ENCODE measurements at places on chromosomes 3 and 15.

- no peak for DNase-seq
Observed at GRCh38 chr3:159482241-159482993, 506.2 kb upstream of the IL12A start.

- DNase-seq: no peak
Observed at GRCh38 chr3:72082186-72082715, 297.3 kb upstream of the PROK2 start.

- peak; percentile 75 for DNase-seq
Observed at GRCh38 chr3:50242851-50243542, 7.0 kb downstream of the GNAI2 start.

DNA sequence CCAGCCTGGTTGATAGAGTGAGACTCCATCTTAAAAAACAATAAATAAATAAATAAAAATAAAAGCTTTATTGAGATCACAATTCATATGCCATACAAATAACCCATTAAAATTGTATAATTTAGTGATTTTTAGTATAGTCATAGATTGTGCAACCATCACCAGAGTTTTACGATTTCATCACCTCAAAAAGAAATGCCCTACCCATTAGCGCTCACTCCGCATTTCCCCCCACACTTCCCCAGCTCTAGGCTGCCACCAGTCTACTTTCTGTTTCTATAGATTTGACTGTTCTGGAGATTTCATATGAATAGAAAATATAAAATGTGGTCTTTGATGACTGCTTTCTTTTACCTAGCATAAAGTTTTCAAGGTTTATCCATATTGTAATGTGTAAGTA, 57.0 kb downstream of the ARHGEF26 start:
- no peak for DNase-seq

DNA sequence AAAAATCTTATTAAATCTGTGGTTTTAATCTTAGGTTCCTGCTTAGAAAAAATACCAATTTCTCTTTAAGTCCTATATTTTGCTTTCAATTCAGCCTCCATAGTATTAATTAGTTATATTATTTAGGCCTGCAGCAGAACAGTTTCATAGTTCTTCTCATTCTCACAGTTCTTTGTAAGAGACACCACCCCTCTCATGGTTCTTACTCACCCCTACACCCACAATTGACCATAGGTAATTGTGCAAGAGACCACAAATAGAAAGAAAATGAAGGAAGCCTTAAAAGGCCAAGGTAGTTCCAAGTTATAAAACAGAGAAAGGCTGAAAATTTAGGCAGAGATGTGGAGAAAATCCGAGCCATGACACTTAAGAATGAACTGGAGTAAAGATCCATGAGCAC, 415.3 kb downstream of the TIGIT start:
- DNase-seq: no peak

GRCh38 chr3:186109897-186110803, 1.3 kb upstream of the ETV5 start:
- DNase-seq: peak; percentile 34

DNA sequence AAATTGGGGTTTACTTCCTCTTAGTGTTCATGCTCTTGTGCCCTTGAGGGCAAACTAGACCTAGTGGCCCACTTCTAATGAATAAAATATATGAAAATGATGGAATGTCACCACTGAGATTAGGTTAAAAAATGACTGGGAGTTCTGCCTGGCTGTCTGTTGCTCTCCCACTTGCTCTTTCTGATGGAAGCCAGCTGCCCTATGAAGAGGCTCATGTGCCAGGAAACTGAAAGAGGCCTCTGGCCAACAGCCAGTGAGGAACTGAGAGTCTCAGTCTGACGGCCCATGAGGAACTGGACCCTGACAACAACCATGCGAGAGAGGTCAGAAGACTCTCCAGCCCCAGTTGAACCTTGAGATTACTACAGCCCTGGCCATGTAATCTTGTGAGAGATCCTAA, 107.1 kb upstream of the FHIT start:
- no peak for DNase-seq

GRCh38 chr3:112627419-112627818, 13.5 kb downstream of the CCDC80 start:
- no peak for DNase-seq

DNA sequence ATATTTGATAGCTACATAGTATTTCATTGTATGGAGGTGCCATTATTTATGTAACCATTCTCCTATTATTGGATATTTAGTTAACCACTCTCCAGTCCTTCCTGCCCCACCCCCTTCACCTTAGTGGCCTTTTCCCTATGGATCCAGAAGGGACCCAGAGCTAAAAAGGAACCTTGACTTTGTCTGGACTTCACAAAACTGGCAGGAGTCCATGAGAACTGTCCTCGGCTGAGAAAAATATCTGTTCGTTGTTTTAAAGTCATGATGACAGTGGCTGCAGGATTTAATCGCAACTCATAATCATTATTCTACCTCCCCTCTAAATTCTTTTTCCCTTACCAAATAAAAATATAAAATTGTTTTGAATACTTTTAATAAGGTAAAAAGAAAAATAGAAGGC, 129.7 kb downstream of the CMSS1 start:
- DNase-seq: no peak

DNA sequence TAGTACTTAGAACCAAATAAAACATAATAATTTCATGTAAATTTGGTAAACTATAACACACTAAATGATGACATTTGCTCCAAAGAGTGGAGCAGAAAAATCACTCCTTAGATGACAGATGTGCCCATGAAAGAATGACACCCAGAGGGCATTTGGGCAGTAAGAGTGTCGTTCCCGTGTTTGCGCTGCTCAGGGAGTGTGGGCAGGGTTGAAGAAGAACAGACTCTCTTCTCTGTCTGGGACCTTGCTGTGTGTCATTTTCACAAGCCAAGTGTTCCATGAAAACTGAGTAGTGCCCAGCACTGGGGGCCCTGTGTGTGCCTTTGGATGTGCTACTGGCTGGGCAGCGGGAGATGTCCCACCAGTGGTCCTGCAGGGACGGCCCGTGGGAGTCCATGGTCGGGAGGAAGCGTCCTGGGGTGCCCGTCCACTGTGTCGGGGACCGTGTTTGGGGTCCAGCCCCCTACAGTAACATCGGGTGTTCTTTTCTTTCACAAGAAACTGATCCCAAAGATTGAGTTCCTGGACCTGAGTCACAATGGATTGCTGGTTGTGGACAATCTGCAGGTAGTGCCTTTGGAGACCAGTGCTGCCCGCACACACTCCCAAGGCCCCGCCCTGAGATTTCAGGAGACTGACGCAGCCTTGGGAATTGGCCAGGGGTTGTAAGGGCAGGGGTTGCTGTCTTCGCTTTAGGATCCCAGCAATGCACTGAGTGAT, 17.9 kb upstream of the STAB1 start:
- DNase-seq: no peak

GRCh38 chr3:170418422-170419398, at the start of gene CLDN11:
CLDN11 (plus strand) TSS chr3:170418868; CDS start chr3:170419067, 199 bp downstream.
- DNase-seq: peak; percentile 72

DNA sequence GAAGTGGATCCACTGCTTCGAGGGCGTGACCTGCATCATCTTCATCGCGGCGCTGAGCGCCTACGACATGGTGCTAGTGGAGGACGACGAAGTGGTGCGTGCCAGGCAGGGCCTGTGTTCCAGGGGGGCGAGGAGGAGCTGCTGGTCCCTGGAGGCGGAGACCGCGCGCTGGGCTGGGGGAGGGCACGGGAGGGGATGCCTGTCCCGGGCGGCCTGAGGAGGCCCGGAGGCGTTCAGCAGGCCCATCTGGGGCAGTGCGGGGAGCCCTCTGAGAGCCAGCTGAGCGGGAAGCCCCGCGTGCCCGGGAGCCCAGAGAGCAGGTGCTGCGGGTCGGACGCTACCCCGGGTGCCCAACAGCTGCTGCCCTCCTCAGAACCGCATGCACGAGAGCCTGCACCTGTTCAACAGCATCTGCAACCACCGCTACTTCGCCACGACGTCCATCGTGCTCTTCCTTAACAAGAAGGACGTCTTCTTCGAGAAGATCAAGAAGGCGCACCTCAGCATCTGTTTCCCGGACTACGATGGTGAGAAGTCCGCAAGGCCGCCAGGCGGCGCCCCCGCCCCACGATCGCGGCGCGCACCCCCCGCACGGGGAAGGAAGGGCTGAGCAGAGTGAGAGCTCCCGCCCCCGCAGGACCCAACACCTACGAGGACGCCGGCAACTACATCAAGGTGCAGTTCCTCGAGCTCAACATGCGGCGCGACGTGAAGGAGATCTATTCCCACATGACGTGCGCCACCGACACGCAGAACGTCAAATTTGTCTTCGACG, 2.9 kb downstream of the GNAT1 start:
- DNase-seq: peak; percentile 66

GRCh38 chr15:73375755-73376305, 7.1 kb upstream of the HCN4 start:
- no peak for DNase-seq

DNA sequence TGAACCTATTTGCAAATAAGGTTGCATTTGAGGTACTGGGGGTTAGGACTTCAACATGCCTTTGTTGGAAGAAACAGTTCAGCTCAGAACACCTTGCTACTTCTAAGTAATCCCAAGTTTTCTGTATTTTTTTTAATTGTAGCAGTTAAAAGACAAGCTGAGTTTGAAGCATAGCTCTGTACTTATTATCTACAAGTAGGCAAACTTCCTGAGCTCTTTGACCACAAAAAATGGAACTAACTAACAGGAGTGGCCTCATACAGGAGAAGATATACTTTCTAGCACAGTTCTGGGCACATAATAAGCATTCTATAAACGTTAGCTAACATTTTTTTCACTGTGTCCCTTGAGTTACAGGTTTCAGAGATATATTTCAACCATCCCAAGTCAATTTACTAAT, 159.2 kb downstream of the CHST2 start:
- DNase-seq: no peak

DNA sequence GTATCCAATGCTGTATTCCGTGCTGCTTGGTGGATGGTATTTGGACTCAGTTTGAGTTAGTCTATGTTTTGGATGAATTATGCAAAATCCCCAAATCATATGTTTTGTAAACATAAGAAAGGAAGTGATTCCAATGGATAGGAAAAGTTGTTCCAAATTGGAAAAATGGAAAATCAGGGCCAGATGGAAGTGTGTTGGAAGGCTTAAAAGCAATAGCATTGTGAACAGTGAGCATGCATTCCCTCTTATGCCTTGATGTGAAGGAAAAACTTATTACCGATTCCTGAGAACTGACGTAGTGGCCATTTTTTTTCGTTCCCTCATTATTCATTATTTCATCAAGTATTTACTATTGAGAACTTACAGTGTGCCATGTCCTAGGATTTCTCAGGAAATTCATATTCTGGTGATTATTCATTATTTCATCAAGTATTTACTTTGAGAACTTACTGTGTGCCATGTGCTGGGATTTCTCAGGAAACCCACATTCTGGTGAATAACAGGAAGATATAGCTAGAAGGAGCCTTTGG, 144.1 kb upstream of the TPRG1 start:
- DNase-seq: no peak

- no peak for DNase-seq
Observed at GRCh38 chr15:53437366-53437765, 322.1 kb downstream of the WDR72 start.

GRCh38 chr3:90011131-90011530, 903.7 kb downstream of the EPHA3 start:
- DNase-seq: no peak

DNA sequence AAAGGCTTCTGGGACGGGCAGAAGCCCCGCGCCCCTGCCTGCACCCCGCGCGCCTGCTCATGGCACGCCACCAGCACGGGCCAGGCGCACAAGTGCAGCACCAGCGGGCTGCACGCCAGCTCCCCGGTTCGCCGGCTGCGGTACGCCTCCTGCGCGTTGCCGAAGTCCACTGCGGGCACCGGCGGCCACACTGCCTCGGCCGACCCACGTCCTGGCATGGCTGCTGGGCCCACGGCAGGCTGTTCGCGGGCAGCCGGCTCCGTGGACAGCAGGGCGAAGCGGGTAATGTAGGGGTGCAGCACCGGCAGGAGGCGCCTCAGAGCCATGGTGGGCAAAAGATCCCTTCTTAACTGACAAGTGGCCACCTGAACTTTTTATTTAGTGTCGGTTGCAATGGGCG, 34.8 kb downstream of the MCCC1 start:
- DNase-seq: no peak

- DNase-seq: no peak
Observed at GRCh38 chr15:29873264-29873663, 51.0 kb upstream of the TJP1 start.

DNA sequence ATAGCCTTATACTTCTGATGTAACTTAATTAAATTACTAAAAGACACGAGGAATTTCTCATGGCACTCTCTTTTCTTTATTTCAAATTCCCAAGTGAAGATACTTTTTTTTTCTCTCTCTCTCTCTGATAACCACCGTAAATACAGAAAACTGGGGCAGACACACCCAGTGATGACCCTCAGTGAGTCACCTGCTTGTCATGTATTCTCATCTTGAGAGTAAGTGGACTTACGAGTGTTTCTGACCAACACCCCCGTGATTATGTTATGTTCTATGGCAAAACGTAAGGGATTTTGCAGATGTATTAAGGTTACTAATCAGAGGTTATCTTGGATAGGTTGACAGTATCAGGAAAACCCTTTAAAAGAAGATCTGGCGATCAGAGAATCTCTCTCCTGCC, 348.8 kb upstream of the ZNF717 start:
- peak; percentile 58 for DNase-seq

DNA sequence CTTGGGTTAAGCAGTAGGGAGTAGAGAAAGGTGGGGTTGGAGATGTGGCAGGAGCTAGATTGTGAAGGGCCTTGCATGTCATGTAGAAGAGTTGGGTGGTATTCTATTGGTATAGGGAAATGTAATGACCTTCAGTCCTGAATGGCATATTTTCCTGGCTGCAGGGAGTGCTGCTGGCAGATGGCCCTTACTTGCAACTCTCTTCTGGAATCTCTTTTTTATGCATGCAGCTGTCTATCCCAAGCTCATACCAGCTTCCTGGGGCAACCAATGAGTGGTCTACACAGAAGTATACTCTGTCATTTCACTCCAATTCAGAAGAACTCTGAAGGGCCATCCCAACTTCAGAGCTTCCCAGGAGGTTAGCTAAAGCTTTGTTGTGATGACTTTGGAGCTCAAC, 144.7 kb upstream of the ANKRD28 start:
- no peak for DNase-seq

- DNase-seq: peak; percentile 34
Observed at GRCh38 chr15:50181969-50182218, at the start of gene SLC27A2. SLC27A2 (plus strand) TSS chr15:50182196; CDS start chr15:50182428, 232 bp downstream.

DNA sequence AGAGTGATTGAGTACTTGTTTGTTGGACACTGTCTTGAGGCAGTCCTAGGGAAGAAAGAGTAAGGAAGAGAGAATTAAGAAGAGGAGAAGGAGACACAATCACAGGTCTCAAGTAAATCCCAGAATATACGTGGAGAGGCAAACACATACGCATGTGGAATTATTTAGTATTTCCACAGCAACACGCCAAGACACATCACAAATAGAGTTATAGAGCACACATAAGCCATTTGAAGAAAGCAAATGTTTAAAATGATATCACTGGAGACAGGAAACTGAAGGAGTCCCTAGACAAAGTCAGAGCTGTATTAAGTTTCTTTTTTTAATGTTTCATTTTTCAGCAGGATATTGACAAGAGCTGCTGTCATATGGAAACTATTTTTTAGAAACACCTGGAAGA, 206.1 kb upstream of the LRIG1 start:
- DNase-seq: no peak

- no peak for DNase-seq
Observed at GRCh38 chr15:93829115-93829870, 402.1 kb upstream of the MCTP2 start.

All from EL (cell line).